Stimulated activated CD4-positive, alpha-beta T cell treated with anti-CD3 and anti-CD28 coated beads, Interleukin-1b, Interleukin-23, amount 100 ng/mL, for 4 hours (primary cell): ENCODE measurements at places on chromosomes 11 and 22.

DNA sequence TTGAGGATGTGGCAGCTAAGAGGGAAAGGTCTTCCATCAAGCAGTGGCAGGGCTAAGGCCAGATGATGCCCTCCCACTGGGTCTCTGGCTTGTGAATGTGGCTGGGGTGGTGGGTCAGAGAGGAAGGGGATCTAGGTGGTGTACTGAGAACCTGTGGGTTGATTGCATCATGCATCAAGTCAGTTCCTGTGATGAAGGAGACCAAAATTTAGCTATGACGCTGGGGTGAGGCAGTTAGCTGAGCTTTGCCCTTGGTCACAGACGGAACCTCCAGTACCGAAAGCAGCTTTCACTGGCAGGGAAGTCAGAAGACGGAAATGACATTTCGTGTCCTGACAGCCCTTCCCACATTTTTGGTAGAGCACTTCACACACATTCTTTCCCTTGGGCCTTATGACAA, 20.7 kb downstream of the ATG16L2 start:
- no peak for DNase-seq

DNA sequence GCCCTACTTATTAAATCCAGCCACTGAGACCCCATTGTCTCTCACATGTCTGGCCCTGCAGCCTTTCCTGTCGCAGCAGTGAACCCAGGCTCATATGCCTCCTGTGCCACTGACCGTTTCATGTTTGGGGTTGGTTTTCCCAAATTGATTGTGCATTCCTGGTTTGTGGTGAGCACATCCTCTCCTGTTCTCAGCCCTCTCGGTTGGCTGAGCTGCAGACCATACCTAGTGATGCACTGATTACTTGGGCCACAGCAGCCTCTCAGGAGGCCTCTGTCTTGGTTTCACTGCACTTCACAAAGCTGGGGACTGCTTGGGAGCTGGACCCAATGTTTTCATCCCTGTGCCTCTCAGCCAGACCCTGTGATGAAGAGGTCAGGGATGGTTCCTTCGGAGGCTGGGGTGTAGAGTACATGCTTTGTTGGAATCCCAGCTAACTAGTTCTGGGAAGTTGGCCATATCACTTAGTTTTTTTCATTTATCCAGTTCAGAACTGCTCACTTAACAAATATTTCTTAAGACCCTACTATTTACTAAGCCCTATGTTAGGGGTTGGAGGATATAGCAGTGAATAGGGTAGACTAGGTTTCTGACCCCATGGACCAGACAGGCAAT, 30.9 kb downstream of the PARVA start:
- DNase-seq: no peak

DNA sequence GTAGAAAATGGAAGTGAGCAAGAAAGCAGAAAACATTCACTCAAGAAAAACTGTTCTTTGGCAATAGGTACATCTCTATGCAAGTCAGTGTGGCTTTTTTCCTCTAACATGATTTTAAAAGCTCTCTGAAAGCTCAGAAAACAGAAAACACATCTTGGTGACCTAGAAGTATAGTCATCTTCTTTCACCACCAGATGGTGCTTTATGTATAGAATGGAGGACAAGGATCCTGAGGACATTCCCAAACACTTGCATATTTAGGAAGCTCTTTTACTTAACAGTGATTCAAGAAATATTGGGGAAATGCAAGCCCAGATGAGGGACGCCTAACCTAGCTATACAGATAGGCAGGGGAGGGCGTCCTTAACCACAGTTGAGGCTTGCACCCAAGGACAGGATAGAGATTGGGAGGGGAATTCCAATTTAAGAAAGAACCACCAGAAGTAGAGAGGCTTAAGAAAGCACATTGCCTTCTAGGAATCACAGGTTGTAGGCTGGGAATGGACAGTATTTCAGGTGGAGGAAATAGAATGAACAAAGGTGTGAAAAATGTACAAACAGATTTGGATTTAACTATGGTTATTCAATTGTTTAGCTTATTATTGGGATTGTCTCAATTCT, 13.8 kb upstream of the CCDC81 start:
- no peak for DNase-seq

DNA sequence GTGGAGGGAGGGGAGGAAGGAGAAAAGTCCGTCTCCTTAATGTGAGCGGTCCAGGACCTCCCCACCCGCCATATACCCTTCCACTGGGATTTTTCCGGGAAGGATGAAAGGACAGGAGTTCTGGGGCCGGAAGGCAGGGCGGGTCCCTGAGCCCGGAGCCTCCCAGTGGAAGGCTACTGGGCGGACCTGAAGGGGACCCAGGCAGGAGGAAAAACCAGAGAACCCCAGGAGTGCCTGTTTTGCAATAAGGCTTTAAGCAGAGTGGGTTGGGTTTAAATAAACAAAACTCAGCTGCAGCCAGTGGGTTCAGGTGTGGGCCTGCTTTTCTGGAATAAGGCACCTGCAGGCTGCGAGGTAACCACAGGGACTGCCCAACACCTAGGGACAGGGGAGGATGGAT, 1.7 kb upstream of the CELSR1 start:
- DNase-seq: no peak

DNA sequence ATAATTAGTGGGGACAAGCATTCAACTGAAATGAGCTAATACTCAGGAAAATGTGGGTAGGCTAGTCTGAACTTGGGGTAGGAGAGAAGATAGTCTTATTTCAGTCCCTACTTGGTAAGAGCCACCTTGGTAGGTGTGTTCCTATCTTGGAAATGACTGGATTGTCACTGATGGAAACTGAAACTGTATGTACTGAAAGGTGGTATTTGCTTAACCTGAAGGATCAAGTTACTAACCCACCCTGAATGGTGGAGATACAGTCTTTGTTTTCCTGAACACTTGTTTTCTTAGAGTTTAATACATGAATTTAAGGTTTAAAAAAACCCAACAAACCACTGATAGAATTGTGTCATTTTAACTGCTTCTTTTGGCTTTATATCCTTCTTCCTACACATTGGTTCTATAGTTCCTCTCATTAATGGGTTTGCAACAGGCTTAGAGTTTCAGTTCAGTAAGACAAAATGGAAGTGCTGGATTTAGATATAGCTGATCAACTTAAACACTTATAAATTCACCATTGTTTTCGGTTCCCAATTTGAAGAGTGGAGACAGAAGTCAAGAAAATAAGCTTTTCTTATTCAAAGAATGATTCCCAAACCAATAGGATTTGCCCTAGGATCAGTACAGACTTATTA, 4.2 kb downstream of the FAR1 start:
- DNase-seq: no peak

- no peak for DNase-seq
These were observed 11.3 kb upstream of the NXF1 start for GRCh38 chr11:62816557-62816956.

DNA sequence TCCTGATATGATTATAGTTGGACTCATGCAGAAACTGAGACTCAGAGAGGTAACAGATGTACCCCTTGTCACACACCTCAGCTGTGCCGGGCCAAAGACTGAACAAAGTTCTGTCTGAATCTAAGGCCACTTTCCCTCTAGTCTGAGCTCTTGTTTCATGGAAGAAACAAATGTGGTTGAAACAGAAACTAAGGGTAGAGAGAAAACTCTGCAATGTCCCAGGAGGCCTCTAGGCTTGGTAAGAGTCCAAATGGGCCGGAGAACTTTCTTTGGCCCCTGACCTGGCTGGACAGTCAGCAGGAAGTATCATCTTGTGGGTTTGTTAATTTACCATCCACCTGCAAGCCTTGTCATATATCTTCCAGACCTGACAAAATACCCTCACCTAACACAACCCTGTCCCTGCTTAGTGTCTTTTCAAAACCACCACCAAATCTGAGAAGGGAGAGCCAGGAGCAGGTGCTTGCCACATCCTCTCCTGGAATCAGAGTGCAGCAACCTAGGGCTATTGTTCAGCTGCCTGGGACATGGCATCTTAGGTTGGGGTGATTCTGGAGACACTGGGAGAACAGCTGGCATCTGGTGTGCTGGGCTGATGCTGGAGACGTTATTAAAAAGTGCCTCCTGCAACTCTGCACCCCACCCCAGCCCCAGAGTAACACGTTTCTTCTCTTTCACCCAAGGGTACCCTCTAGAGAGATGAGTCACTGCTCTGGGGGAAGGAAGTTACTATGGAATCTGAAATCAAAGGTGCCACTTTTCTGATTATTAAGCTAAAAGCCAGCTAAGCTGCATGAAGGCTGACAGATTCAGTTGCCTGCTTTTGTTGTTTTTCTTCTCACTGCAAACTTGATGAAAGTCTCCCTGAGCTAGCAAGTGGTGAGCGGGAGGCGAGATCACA, 126.3 kb upstream of the TIMP3 start:
- DNase-seq: no peak

DNA sequence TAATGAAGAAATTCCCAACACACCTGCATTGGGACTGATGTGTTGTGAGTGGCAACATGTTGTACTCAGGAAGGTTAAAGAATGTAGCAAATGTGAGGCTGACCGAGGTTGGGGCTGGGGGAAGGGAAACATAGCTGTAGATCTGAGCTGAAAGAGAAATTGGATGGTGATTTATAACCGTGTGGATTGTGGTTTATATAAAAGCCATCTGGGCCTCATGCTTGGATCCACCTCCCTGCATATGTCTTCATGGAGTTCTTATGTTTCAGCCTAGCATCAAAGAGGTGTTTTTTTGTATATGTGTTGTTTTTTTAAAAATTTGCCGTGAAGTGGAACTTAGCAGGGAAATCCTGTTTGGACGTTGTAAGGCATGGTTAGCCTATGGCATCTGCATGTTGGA, 141.3 kb downstream of the NAV2 start:
- no peak for DNase-seq

DNA sequence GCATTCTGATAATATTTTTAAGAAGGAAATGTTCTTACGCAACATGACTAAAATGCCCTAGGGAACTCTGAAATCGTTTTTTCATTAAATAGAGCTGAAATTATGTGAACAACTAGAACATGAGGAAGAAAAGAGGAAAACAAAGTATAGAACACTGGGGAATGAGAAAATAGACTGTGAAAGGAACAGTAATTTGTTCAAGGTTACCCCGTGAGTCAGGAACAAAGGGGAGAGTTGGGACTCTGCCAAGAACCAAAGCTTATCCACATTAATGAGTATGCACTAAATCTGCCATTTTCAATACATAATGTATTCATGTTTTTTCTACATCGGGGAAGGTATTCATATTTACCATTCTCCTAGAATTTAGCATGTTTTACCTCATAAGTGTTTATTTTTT, 961.8 kb upstream of the CCDC90B start:
- DNase-seq: no peak

DNA sequence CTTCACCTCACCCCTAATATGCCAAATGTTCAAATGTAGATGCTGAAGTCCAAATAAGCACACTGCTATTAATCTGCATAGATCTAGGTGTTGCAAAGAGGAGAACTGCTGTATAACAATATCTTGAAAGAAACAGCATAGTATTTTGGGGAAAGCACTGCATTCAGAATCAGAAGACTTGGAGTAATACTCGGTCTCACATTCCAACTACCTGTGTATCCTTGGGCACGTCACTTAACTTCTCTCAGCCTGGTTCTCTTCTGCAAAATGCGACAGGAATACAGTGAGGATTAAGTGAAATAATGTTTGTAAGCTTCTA, 332 bp upstream of the HMGXB4 start:
- DNase-seq: no peak

- no peak for DNase-seq
These were observed 16.7 kb downstream of the OSBPL5 start for GRCh38 chr11:3148255-3148989.

- DNase-seq: no peak
These were observed 29.1 kb upstream of the COMT start for GRCh38 chr22:19912271-19912999.
